SK-MEL-5 (cell line): ENCODE measurements at places on chromosomes 3 and 15.

GRCh38 chr3:140078940-140079339 is 144.0 kb downstream of the CLSTN2 start:
- no peak for DNase-seq

DNA sequence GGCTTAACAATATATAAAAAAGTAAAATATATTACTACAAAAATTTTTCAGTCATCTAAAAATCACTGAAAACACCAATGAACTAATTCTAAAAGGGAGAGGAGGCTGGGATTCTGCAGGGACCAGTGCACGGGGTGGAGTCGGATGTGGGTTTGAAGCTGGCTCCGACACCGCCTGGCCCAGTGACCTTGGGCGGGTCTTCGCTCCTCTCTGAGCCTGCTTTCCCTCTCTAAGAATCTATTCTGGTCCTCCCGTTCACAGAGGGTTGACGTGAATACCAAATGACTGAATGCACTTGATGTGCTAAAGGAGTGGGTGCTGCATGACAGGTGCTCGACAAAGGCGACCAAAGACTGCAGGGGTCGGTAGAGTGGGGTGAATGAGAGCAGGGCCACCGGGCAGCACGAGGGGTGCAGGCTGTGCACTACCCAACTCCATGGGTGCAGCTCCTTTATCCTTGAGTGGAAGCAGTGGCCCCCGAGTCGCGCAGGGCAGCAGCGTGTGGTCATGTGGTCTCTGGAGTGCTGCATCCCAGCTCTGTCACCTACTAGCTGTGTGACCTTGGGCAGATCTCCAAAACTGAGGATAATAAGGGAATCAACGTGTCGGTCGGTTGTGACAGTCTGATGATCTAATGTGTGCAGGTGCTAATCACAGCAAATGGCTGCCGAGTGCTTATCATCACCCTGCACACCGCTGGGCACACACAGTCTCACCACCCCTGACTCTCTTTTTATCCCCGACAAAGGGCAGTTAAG is 8.6 kb upstream of the IQSEC1 start:
- no peak for DNase-seq

- DNase-seq = peak; percentile 64
Observed at GRCh38 chr3:112304611-112305010, 10.6 kb upstream of the SLC9C1 start.

- DNase-seq = no peak
Observed at GRCh38 chr3:179702271-179702947, 49.6 kb downstream of the USP13 start.

- DNase-seq = peak; percentile 32
Observed at GRCh38 chr3:50652709-50653108, 22.0 kb upstream of the DOCK3 start.

DNA sequence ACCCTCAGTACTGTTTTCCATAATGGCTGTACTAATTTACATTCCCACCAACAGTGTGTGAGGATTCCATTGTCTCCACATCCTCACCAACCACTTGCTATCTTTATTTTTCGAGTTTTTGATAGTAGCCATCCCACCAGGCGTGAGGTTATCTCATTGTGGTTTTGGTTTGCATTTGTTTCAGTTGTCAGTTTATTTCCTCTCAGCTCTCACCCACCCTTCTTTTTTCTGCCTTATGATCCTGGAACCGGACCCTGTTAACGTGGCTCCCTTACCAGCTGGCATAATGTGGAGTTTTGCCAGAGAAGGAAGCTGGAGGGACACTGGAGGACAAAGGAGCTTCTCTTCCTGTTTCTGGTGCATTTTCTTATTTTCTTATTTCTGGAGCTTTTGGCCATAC is 25.1 kb upstream of the SH3GL3 start:
- no peak for DNase-seq

DNA sequence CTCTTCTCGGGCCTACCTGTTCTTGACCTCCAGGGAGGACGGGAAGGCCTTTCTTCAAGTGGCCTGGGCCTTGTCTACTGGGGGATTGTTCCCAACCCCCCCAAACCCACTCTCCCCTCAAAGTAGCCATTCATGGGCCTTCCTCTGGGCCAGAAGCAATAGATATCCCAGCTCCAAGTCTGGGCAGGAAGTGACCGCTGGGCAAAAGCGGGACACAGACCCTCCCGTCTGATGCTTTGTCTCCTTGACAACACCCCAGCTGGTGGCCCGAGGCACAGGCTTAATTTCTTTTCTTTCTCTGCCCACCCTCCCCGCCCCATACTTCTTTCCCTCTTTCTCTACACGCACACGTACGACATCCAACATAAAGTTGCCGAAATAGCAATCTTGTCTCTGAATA is 41.4 kb upstream of the FEZF2 start:
- no peak for DNase-seq

GRCh38 chr3:61730056-61730455 is 168.7 kb downstream of the PTPRG start:
- DNase-seq = no peak
